Muscle of back (tissue), 13 donors: ENCODE measurements at places on chromosomes 5 and 9.

GRCh38 chr5:60843386-60843935 is 608 bp downstream of the ELOVL7 start:
- no peak for DNase-seq

DNA sequence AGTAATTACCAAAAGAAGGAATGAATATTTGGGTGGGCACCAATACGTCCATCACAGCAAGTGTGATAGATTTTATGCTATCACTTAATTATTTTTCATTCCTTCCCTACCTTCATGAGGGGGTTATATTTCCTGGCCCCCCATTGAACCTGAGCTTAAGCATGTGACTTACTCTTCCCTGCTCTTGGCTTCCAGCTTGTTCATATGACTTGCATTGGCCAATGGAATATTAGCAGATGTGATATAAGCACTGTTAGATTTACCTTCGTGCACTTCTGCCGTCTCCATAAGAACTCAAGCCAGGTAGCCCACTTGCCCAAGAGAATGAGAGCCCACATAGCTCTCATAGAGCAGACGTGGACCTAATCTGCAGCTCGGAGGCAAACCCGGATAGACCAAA is 99.1 kb upstream of the SMARCA2 start:
- DNase-seq: no peak

- DNase-seq: no peak
Measured at GRCh38 chr5:173655196-173655797, 38.8 kb upstream of the BOD1 start.

DNA sequence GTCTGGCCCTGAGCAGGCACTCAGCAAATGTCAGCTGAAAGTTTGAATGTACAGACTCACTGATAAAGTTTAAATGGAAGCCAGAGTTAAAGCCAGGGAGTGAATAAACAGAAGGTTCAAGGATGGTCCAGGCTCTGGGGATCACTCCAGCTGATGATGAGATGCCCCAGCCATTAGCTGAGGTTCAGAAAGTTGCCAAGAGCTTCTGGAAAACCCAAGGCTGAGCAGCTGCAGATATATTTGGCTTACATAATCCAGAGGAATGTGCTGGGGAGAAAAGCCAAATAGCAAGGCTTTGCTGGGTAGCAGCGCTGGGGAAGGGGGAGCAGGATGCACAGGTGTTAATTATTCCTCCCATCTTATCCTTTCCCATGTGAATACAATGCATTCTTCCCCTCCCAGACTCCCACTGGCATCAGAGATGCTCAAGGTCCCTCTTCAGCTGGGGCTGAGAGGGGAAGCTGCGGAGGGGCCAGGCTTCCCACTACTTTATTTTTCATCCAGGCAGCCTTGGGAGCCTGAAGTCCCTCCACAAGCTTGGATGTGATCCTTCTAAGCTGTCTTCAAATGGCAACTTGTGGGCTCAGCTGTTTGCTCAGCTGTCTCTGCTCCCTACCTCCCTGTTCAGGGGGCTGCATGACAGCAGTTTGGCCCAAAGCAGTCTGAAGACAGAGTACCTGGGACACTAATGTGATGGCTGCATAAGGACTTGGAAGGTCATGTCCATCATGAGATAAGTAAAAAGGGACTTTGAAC is 341.2 kb downstream of the TRIM32 start:
- peak; percentile 47 for DNase-seq

- DNase-seq: peak; percentile 71
Measured at GRCh38 chr9:16120231-16120641, 567.4 kb downstream of the CCDC171 start.

DNA sequence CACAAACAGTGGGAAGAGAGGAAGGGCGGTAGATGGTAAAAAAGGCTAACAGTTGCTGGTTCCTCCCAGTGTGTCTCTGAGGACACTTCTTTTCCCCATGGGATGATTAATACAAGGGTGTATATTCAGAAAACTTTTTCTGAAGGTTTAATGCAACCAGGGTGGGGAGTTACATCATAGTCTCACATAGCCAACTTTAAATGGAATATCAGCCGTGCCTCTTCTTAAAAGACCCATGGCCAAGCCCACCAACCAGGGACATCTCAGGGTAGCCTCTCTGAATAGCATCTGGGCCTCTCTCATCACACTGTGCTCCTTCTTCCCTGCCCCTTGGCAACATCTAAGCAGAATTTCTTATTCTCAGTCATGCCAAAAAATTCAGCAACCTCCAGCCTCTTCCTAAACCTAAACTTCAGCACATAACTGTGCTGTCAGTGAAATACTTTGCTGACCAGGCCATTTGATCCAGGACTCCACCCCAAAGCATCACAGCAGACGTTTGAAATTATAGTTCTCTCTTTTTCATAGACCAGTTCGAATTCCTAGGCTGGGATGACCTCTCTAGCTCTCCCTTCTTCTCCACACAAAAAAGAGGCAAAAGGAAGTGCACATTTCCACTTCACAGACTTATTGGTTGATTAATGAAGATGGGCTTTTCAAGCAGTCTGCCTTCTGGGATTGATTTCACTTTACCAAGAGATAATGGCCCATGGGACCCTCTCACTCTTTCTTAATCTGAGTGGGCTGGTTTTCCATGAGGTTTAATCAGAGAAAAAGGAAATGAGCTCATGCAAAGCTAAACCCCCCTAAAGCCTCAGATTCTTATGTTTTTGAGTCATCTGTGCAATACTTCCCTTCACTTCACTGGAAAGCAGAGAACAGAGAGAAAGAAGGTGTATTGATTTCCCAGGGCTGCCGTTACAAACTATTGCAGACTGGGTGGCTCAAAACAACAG is 85.1 kb upstream of the RAI14 start:
- DNase-seq: peak; percentile 61
